ENCODE measurements at places on chromosomes 1 and 21.

DNA sequence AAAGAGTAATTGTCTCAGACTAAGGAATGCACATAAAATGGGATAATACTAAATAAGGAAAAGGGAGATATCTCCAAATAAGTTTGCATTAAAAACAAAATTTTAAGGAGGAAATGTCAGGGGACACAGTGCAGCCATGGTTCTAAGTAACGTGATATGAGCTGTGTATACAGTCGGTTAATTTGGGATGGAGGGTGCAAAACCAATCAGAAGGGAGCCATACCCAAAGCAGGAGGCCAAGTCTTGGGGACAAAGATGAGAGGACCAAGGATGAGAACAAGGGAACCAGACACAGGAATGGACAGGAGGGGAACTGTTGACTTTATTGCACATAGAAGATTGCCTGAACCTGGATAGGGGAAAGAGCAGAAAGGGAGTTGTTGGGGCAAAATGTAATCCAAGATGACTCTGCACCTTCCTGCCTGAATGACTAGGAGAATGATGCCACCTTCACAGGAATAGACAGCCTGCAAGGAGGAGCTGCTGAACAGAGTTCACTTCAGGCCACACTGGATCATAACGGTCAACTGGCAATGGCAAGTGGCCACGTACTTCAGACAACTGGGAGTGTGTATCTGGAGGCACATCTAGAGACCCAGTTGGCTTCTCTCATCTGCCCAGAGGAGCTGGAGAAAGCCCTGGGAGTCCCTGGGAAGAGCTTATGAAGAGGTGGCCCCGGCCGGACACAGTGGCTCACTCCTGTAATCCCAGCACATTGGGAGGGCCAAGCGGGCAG lies 22.0 kb upstream of the BOLA1 start:
- no peak for DNase-seq

DNA sequence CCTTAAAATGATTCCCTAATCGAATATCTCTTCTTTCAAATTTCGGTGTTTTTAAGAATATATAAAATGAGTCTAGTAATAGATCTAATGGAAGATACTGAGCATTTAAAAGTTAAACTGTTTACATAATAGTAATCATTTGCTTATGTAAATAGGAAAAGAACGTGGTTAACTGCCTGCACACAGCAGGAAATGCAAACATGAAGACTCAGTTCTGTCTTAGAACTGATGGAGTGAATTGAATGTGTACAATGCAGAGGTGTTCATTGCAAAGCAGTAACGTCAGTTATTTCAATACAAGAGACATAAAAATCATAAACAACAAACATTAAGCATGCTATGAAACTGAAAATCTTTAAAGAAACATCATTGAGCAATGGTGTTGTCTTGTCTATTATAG lies 359.4 kb upstream of the ADAMTS5 start:
- no peak for DNase-seq

DNA sequence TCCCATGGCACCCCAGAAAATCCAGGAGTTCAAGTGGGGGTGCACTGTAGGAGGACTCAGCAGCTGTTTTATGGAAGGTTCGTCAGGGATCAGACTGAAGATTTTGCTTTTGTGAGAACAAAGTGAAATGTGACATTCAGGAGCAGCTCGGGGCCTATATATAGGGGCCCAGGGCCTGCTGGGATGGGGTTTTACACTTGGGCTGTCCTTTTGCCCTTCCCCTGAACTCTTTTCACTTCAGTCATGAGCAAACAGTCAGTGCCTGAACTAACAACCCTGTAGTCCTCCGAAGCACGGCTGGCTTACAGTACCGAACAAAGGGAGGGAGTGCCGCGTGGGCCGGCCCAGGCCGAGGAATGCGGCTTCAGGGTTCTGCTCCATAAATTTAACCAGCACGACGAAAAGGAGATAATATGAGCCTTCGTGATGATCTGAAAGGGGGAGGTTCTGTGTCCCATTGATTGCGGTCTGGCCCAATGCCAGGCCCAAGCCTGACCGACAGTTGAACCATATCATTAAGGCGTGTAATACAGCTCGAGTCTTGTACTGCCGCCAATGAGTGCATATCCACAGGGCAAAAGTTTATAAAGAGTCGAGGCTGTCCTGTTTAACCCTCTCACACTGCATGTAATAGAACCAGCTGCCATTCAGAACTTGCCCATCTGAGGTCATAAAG lies 139.9 kb downstream of the DHRS3 start:
- no peak for DNase-seq

DNA sequence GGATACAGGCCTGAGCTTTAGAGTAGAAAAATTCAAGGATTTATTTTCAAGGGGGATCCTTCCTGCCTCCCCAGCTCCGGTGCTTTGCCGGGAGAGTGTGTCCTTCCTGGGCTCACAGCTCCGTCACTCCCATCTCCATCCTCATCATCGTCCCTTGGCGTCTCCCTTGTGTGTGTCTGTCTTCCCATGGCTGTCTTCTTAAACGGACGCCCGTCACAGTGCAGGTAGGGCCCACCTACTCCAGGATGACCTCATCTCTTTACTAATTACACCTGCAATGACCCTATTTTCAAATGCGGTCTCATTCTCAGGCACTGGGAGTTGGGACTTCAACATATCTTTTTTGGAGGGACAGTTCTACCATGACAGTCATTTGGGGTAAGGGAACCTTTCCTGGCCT lies 320.3 kb upstream of the C1orf174 start:
- DNase-seq, result no peak

- DNase-seq, result no peak
Measured at GRCh38 chr1:236768601-236769000, 26.5 kb upstream of the MTR start.

GRCh38 chr1:24870551-24871195 lies 59.4 kb downstream of the RUNX3 start:
- DNase-seq, result no peak

- DNase-seq, result no peak
Measured at GRCh38 chr1:7149080-7149838, 364.0 kb downstream of the CAMTA1 start.

- no peak for DNase-seq
Measured at GRCh38 chr1:59126366-59126765, 170.5 kb upstream of the FGGY start.

GRCh38 chr1:198678901-198679329 lies 40.1 kb downstream of the PTPRC start:
- DNase-seq, result no peak

DNA sequence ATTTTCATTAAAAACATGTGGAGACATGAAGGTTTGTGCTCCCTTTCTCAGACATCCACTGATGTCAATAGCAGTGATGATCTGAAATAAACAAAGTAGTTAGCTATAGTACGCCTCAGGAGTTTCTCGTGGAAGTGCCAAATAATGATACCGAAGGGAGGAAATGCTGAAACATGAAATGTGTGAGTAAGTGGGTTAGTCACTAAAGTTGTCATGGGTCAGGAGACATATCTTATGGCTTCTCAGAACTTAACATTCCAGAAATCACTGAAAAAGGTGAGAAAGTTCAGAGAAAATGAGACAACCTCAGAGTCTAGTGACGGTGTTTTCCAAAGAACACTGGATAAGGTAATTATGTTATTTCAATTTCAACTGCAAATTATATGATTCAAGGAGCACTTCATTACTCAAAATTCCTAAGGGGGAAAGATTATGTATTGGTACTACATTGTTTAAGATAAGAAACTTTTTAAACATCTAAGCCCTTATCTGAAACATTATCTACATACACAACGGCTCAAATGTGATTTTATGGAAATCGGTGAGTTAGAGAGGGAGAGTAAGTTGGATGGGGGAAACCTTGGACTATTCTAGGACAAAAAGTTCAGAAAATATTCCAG lies 20.6 kb downstream of the NIBAN1 start:
- DNase-seq, result no peak

DNA sequence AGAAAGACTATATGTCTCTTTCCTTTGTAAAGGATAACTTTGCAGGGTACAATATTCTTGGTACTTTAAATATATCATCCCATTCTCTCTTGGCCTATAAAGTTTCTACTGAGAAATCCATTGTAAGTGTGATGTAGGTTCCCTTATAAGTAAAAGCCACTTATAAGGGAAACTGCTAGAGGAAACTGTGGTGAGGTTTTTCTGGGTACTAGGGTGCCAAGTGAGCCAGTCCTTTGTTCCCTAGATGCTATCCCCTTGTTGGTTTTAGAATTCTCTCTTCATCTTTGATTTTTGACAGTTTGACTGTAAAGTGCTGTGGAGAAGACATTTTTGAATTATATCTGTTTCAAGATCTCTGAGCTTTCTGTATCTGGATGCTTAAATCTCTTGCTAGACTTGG lies 108.9 kb upstream of the NEK7 start:
- DNase-seq, result no peak

- DNase-seq, result no peak
Measured at GRCh38 chr1:164846731-164847691, 288.0 kb downstream of the PBX1 start.

GRCh38 chr1:23278717-23279116 lies 61.4 kb upstream of the HTR1D start:
- DNase-seq, result no peak

DNA sequence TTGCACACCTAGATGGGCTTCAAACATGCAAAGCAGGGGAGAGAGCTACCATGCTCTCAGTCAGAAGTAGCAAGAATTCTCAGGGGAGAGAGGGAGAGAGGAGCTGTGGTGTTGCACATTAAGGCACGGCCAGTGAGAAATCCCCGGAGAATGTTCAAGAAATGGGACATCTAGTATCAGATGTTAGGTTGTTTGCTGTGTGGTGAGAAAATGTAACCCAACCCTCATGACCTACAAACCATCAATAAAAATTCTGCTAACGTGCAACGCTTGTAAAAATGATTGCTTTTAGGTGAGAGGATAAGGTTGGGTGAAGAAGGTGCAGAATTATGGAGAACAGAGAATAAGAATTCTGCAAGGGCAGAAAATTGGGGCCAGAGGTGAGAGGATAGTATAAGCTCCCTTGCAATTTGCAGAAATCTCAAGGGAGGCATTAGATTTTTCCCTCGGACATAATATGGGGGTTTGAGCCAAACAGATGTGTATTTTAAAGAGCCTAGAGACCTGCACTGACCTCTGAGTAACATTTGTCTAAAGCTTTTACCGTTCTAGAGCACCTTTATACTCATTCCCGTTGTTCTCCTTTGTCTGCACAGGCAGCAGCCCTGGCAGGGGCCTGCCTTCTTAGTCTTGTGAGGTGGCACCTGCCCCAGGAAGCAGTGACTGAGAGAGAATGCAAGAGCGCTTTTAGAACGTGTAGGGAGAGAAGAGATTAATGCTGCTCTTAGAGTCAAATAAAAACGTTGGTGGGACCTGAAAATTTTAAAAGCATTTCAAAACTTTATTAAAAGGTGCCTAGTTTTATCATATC lies 25.4 kb upstream of the KIAA0040 start:
- no peak for DNase-seq

GRCh38 chr1:107668762-107669161 lies 296.2 kb downstream of the VAV3 start:
- no peak for DNase-seq

DNA sequence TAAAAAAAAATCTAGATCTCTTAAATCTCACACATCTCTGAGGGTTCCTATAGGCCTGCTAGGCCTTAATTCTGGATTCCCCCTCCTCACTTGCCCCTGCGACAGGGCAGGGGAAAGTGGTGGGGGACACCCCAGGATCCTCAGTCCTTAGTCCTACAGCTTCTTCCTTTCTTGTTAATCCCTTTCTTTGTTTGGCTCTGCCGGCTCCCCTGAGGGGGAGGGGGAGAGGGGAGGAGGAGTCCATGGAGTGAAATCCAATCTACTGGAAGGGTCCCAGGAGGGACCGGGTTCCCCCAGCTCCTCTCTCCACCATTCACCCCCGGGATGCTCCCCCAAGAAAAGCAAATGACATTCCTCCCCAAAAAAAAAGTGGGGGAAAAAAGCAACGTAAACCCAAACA lies 8.5 kb downstream of the MEX3A start:
- no peak for DNase-seq

DNA sequence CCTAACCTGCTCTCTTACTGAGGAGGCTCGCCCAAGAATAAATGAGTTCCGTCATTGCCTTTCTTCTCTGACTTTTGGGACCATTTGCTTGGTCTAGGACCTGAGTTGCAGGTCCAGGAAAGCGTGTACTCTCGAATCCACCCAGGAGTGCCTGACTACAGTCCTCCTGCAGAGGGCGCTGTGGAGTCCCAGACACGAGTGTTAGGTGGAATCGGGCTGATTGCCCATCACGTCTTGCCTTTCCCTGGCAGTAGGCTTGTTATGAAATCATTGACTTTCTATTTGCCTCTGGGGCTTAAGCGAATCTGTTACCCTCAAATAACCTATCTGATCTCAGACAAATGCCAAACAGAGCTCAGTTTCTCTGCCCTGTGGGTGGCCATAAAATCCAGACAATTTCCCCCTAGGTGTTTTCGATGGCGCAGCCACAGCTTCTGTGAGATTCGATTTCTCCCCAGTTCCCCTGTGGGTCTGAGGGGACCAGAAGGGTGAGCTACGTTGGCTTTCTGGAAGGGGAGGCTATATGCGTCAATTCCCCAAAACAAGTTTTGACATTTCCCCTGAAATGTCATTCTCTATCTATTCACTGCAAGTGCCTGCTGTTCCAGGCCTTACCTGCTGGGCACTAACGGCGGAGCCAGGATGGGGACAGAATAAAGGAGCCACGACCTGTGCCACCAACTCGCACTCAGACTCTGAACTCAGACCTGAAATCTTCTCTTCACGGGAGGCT lies at the start of gene IL20:
TSS of gene IL20 (plus strand) at position 685 of the 733 bp plus-strand sequence. CDS start 230 bp downstream, outside the sequence.
- DNase-seq, result peak; percentile 47

DNA sequence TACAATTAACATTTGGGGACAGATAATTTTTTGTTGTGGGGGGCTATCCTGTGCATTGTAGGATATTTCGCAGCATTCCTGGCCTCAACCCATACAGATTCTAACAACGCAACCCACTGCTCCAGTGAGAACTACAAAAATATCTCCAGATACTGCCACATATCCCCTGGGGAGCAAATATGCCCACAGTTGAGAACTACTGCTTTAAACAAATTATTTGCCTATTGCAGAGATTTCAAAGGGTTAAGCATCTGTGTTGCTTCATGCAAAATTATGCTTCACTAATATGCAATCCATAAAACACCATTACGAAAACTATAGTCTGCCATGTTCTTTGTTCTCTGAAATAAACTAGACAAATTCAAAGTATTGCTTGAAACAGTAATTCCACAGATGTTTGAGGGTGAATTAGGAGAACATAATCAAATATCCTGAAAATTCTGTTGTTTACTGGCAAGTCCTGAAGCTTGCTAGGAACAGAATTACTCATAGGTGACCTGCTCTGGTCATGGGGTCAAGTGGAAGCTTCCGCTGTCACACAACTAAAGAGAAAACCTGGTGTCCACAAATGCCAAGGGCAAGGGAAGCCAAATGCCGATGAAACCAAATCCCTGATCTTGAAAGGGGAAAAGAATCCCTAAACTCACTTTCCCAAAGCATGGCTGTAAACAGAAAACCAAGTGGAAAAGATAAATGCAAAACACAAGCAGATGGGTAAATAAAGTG lies 149.4 kb downstream of the RERE start:
- DNase-seq, result no peak

DNA sequence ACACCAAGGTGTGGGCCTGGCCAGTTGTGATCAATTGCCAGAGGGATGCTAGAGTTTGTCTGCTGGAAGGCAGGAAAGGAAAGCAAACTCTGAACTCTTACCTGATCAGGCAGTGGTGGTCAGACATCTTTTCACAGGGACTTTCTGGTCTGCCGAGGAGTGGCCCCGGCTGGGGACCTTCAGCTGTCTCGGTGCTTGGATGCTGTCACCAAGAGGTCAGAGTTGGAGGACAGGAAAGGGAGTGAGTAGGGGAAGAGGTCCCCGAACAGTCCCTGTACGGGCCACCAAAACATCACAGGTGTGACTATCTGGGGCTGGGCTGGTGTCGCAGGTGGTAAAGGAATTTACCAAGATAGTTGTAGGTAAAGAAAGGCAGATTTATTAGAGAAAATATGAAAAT lies 17.7 kb upstream of the METTL13 start:
- no peak for DNase-seq

- DNase-seq, result no peak
Measured at GRCh38 chr1:87787551-87787950, 458.9 kb downstream of the LMO4 start.
